ENCODE measurements at places on chromosomes 4 and X.
A peak's percentile ranks its signal among the peaks of the same experiment; 100 is the strongest.

GRCh38 chrX:56802921-56803849 is 74.1 kb downstream of the NBDY start:
- peak; percentile 83 for DNase-seq

DNA sequence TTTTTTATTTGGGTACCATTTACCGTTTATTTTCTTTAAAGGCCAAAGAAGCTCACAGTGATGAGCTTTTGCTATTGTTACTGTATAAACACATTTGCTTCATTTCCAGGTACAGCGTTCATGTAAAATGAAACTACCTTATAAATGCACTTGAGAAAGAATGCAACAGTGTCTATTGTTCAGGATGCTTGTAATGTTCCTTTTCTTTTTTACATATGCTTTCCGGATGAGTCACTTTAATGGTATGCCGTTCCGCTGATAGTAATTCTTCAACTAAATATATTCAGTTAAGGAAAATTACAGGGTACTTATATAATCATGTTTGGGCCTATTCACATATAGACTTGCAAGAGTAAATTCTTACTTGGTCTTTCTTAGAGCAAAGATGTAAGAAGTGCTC is 354.9 kb downstream of the RPA4 start:
- DNase-seq: no peak

DNA sequence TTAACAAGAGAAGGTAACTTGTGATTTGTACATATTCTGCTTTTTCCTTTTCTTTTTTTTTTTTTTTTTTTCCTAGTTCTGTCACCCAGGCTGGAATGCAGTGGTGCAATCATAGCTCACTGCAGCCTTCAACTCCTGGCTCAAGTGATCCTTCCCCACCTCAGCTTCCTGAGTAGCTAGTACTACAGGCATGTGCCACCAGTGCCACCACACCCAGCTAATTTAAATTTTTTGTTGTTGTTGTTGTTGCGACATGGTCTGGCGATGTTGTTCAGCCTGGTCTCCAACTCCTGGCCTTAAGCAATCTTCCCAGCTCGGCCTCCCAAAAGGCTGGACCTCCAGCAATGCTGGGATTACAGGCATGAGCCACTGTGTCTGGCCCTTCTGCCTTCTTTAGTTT is 1.5 kb upstream of the TACR3 start:
- DNase-seq: no peak

DNA sequence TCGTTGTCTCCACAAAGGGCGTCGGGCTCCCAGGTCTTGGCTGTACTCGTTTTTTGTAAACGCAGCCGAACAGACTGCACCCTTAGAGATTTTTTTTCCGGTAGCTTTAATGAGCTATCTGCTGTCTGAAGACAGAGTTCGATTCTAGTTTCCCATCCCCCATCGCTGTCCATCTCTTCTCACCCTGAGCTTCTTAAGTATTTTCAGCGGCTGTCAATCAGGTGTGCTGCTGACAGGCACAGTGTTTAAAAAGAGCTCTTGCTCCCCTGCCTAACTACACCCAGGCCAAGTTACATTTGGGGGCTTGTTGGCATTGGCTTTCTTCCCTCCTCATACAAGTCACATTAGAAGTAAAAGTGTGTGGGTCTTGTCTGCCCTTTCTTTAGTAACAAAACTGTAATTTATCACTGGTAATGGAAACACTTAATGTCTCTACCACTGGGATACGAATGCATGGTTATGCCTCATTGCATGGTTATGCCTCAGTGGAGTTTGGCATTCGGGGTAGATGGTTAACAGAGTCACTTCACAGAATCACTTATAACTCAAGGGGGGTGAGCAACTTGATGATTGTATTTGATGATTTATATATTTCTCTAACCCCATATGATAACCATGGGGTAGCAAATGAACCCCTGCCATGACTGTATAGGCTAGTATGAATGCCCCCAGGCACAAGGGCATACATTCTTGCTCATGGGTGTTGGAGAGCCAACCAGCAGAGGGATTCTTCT is 1.4 kb upstream of the ARHGAP6 start:
- DNase-seq: no peak

- DNase-seq: no peak
Measured at GRCh38 chrX:28697732-28698131, 110.5 kb downstream of the IL1RAPL1 start.

- peak; percentile 37 for DNase-seq
Measured at GRCh38 chr4:143626134-143626911, 74.2 kb downstream of the FREM3 start.

GRCh38 chrX:42027367-42028000 is 104.1 kb upstream of the CASK start:
- no peak for DNase-seq

- no peak for DNase-seq
Measured at GRCh38 chr4:121690001-121690400, 6.8 kb downstream of the ANXA5 start.

GRCh38 chr4:3408793-3409330 is 32.9 kb upstream of the HGFAC start:
- peak; percentile 26 for DNase-seq

DNA sequence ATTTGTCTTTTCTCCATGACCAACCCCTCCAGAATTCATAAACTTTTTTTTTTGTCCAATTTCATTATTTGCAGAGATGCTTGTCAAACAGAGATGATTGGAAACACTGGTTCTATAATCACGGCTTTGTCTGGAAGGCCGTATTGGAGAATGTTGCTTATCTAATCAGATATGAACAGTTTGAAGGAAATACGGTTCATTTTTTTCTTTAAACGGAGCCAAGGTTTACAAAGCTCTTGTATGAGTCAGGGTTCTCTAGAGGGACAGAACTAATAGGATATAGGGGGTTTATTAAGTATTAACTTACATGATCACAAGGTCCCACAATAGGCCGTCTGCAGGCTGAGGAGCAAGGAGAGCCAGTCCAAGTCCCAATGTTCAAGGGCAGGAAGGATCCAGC is 1415.8 kb downstream of the C4orf33 start:
- no peak for DNase-seq

Measured in psoas muscle (tissue), 8 donors.